ENCODE measurements at places on chromosomes 7 and 10.

- no peak for DNase-seq
These were observed 178.7 kb upstream of the PRPS1L1 start for GRCh38 chr7:18206331-18206730.

DNA sequence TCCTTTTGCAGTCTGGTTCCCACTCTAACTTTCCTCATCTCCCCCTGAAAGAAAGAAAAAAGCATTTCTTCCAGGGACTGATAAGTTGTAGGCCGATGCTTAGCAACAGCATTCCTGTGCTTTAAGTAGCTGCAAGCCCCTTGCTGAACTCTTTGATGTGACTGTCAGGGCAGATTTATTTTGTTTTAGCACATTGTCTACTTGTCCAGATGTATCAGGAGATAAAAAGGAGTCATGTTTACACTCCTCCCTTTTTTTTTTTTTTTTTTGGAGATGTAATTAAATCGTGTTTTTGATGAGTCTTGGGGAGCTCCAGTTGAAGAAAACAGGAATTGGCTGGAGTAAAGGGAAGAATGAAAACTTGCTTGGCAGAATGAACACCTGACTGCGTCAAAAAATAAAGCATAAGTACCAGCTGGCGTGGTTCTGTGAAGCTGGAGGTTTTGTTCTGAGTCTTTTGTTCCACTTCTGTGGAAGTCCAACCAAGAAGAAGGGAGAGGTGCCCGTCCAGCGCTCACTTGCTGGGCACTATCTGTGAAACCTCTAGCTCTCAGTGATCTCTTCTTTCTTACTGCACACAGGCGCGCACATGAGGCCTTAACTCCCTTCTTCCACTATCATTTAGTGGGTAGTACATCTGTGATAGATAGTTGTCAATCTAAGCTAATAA lies 871.7 kb downstream of the LRMDA start:
- no peak for DNase-seq

DNA sequence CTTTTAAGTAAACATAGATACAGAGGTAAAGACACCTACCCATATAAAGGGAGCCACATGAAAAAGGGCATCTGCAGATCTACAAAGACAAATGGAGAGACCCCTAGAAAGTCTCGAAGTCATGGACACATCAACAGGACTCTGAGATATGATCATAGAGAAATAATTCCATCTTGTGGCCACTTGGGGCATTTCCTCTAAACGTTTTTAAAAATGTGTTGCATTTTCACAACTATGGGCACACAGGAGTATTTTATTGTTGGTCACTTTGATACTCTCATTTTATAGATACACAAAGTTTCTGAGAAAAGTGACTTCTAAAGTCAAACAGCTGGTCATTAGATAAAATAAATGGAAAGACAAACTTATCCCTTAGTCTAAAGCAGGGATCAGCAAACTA lies 87.1 kb downstream of the CRTAC1 start:
- DNase-seq: no peak

DNA sequence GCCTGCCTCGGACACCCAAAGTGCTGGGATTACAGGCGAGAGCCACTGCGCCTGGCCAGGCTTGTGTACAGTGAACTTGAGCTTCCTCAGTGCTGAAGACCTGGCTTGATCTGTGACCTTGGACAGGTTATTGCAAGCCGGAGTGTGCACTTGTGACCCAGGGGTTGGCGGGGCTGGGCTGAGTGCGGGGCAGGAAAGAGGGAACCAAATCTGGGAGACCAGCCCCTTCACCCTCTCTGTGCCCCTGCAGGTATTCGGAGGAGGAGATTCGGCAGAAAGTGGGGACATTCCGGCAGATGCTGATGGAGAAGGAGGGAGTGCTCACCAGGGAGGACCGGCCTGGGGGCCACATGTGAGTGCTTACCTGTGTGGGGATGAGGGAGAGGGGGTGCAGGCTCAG lies 46.2 kb downstream of the SRRM3 start:
- no peak for DNase-seq

DNA sequence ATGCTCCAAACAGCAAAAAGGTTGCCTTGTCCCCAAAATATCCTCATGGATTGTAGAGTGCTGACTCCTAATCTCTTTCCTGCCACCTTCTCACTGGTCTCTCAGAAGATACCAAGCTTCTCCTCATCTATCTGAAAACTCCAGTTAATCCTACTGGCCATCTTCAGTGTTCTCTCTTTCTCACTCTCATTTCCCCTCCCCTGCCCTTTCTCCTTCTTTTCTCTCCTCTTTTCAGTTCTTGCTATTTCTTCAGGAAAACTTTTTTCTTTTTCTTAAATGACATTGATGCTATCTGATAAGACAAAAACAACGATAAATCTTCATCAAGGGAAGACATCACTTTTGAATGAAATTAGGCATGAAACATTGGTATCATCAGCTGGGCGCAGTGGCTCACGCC lies 109.8 kb downstream of the USP6NL start:
- DNase-seq: no peak

- no peak for DNase-seq
These were observed 25.6 kb downstream of the PRF1 start for GRCh38 chr10:70576803-70577517.

DNA sequence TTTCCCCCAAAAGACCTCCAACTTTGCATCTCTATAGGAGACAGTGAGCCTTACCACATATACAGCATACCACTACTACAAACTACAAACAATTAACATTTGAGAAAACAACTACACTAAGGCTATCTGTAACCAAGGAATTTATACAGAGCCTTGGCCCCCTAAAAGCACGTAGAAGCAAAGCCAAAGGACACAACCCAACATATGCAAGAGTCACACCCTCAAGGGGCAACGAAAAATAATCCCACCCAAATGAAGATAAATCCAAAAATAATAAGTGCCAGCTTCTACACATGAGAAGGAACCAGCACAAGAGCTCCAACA lies 149.5 kb downstream of the ZEB1 start:
- no peak for DNase-seq

DNA sequence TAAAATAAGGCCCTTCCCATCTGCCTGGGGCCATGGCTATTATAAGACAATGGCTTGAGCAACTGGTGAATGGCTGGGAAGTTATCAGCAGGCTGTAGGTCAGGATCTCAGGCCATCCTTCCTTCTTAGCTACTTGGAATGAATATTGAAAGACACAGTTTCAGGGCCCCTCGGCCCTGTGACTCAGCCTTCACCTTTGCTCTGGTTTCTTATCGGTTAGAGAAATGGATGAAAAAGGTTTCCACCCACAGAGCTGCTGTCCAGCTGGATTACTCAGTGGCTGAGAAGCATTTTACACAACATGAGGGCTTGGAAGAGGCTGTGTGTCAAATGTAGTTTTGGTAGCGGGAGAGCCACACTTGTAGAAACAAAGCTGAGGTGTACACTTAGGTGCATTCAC lies 9.4 kb downstream of the ACSL5 start:
- peak; percentile 54 for DNase-seq
